ENCODE measurements at places on chromosomes 2 and 18. TPM values are rescaled to one million over a fixed set of nuclear protein-coding genes. Genes with fewer than 3 reads are reported as not detected.

DNA sequence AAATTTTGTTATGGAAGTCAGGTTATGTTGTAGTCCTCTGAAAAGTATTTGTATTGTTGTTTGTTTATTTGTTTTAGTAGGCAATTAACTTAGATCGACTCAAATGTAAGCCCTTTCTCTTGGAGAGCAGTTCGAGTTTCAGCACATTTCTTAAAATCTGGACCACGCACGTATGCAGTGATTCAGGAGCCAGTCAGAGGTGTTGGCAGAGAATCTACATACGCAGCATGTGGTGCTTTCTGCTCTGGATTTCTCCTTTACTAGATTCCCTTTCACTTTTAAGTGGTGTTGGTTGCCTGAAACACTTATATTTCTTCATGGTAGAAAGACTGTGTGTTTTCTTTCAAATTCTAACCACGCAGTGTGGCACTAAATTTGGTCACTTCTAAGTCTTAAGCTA, 773.9 kb upstream of the LRATD1 start:
- no peak for DNase-seq

DNA sequence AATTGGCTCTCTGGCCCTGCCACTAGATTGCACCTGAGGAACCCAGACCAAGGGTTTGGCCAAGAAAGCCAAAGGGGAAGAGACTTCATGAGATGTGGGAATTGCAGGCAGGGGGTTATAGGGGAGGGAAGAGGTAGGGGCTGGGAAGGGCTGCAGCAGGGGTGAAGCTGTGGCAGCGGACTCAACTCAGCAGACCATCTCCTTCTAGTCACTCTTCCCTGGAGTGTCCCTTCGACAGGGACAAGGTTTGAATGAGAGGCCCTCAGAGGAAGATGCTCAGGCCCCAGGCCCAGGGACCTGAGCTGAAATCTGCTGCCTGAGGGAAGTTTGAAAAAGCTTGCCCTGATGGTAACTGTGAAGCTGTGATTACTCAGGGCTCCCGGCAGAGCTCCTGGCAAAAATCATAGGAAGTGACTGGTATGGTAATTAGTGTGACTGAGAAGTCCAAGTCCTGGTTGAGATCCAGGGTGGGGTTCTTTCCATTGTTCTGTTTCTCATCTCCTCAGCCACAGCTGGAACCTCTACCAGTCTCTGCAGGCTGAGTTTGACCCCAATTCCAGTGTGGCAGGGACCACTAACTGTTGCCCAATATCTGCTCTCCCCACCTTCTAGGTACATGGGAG, 300.9 kb downstream of the CYP26B1 start:
- no peak for DNase-seq

- DNase-seq = no peak
Observed at GRCh38 chr18:23682472-23682871, 6.8 kb upstream of the LAMA3 start.

GRCh38 chr2:225177098-225177497, 134.8 kb upstream of the DOCK10 start:
- DNase-seq = no peak

DNA sequence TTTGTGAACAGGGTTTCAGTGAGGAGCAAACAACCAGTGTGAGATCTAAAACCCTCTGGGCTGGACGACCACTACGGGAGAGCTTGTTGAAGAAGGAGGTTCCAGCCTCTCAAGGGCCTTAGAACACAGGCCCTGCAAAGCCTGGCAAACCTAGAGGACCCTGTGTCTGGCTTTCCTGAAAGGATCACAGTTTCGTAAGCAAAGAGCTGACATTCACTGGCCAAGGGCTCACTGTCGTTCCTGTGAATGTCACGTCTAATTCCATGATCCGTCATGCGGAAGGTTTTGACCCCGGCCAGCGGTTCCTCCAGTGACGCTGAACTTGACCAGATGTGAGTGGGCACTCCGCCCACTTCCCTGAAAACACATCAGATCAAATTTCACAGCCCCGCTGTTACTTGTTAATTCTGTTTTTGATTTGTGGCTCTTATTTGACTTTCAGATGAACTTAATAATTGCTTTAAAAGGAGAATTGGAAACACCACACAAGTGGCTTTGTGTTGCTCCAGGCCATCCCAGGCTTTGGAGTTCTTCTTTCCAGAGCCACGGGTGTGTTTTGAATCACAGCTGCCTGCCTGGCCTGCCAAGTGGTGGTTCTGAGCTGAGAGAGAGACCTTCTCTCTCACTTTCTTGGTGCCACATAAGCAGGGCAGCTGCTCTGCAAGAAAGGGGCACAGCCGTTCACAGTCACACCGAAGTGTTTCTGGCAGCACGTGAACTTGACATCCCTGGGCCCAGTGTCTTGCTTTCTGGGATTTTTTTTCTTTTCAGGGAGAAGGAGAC, 308.4 kb downstream of the NDUFA10 start:
- DNase-seq = no peak

DNA sequence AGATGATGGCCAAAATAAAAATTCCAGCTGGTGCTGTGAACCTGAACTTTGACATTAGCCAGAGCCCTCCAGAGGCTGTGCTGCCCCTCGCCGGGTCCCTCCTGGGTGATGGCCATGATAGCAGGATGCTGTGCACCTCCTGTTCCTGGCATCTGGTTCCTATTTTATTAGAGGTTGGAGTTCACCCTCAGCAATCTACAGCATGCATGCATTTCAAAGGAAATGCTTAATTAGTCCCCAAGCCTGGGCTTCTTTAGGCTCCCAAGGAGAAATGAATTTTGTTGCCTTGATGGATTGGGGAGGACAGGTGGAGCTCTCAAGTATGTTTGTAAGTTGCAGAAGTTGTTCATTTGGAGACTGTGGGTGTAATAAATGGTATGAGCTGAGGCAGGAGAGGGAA, 166.9 kb downstream of the GLI2 start:
- no peak for DNase-seq

The CRIM1 gene
- polyA plus RNA-seq = 88.1 TPM

The UGT1A4 gene
- polyA plus RNA-seq = not detected

Data from left renal cortex interstitium (tissue), 4 donors.